ENCODE measurements at places on chromosomes 6 and 20.

DNA sequence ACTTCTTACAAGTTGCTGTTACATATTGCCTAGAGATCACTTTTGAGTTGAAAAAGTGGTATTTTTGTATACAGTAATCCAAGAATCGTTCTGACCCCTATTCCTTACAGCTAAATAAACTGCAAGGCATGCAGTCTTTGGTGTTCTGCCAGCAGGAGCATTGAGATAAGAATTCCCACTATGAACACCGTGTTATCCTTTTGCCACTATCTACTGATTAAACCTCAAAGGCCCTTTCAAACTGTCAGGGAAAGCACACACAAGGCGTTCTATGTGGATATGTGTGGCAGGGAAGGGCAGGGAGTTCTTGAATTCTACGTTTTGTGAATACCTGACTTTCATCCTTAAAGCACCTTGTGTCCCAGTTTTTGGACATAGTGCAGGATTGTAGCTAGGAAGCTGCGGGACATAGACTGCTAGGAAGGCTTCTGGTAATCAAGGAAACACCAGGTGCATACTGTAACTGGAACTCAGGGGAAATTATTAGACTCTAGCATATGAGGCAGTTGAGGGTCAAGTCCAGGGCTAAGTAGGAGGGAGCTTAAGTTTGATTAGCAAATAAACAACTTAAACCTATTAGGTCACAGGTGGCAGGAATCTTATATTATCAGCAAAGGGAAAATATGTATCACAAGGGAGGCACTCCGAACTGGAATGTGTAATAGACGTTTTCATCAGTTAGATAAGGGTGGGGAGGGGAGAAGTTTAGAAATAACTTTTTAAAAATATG lies 506.6 kb downstream of the RNF144B start:
- DNase-seq = no peak

DNA sequence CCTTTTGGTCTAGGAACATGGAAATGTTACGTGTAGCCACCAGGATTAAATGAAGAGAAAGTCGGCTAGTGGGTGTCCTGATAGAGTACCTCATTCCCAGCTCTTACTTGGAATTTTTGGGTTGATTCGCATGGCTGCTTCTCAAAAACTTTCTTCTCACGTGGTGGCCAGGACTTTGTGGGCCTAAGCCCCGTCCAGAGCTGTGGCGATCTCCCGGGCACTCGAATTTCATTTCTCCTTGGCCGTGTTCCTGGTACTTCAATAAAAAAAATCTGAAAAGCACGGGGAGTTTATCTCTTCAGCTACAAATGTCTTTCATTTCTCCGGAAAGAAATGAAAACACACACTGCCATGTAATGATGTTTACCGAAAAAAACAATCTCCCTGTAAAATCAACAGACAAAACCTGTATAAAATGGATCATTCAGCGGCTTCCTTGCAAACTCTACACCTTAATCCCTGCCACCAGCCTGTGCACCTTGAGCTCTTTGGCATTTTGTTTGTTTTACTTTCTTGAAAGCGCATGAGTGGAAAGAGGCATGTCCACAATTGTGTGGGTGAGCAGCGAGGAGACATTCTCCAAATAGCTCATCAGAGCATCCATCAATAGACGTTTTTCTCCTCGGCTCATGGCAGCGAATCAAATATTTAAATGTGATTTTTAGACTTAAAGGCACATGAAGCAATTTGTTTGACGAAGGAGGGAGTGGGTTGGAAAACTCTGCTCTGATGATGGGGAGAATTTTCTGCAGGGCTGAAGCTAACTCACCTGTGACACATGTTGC lies 173.1 kb downstream of the TFAP2C start:
- no peak for DNase-seq

DNA sequence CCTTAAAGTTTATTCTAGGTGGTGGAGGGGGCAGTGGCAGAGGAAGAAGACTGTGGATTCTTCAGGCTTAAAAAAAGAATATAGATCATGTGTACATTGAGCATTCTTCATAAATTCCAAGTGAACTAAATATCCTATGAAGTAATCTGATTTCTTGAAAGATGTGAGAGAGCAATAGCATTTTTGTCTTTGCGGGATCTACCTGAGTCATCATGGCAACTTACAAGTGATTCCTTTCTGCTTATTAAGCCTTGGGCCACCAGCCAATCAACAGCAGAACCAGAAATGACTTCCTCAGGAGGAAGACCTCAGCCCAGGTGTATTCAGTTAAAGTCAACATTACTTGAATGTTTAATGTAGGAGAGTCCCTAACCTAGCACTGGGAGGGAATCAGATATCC lies 756.9 kb downstream of the TFAP2A start:
- no peak for DNase-seq

- DNase-seq = no peak
Measured at GRCh38 chr6:47138046-47138445, 95.9 kb upstream of the ADGRF1 start.

DNA sequence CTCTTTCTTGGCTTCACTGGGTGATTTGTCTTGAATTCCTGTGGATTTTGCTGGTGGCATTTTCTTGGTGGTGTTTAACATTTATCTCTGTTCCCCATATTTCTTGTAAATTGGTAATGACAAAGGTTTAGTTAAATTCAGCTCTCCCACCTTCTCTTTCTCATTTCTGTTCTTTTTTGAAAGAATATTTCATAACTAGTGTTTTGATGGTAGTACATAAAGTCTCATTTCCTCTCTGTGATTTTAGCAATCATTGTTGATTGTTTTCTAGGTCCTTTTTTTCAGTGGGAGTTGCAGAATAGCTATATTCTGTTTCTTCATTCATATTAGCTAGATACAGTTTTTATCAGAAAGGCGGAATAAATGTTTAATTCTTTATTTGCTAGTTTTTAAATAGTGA lies 73.1 kb downstream of the QKI start:
- no peak for DNase-seq

- DNase-seq = no peak
Measured at GRCh38 chr6:122798099-122798641, 9.1 kb downstream of the SMPDL3A start.

- no peak for DNase-seq
Measured at GRCh38 chr6:65052626-65053025, 654.4 kb downstream of the EYS start.

GRCh38 chr6:4384656-4385055 lies 249.3 kb upstream of the ECI2 start:
- DNase-seq = no peak

- no peak for DNase-seq
Measured at GRCh38 chr6:33849500-33850075, 45.8 kb upstream of the MLN start.

- no peak for DNase-seq
Measured at GRCh38 chr20:36441027-36441414, 100.3 kb upstream of the MYL9 start.

DNA sequence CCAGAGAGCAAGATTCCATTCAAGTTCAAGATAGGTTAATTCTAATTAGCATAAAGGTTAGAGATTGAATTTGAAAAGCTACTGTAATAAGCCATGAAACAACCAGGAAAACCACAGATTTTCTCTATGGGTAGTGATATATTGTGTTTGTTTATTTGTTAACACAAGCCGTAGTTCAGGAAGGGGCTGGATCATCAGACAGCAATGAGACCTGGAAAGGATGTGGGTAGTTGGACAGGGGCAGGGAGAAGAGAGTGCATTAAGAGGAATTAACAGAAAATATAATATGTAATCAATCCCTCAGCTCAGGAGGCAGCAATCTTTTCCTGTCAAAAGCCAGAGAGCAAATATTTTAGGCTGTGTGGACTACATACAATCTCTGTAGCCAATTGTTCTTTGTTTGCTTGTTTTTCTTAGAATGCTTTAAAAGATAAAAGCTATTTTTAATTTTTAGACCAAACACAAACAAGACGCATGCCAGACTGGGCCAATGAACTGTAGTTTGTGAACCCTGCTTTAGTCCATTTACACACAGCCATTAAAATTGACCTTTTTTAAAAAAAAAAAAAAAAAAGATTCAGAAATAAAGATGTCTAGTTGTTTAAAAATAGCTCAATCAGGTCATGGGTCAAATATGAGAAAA lies 398.7 kb upstream of the MARCKS start:
- no peak for DNase-seq

- no peak for DNase-seq
Measured at GRCh38 chr6:78598966-78599365, 268.4 kb upstream of the IRAK1BP1 start.

All from T-helper 22 cell (primary cell).